Transverse colon (tissue), 4 donors: ENCODE measurements at places on chromosomes 16 and 17. TPM values are rescaled to one million over a fixed set of nuclear protein-coding genes. Genes with fewer than 3 reads are reported as not detected.

GRCh38 chr17:60391471-60392041, 377 bp downstream of the USP32 start:
- DNase-seq = no peak

The B4GALNT2 gene
- total RNA-seq = 51.6 TPM

DNA sequence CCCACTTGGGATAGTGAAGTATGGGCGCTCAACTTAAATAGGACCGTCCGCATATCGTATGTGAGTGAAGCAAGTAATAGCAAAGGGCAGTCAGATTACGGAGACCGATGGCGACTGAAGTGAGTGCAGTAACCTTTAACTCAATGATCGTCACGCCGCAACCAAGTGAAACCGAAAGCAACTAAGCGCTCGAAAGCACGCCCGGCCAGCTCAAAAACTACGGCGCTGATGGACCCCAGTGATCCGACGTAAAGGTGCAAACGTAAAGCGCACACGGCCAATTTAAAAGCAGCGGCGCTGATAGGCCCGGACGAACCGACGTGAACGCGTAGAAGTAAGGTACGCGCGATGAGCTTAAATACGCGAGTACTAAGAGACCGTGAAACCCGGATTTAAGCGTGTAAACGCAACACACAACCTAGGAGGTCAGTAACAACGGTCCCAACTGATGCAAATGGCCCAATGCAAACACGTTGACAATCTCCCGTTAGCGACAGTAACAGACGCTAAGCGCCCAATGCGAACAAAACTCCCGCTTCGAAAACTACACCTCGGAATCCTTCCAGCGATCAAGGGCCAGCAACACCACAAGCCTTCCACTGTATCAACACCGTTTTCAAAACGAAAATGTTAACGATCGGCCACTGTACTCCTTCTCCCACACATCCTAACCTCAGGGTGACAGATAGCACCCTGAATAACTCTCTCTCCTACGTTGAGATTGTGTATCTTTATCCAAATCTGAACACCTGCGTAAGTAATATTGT, 37.9 kb upstream of the ARL4D start:
- DNase-seq = peak; percentile 96

The NEUROD2 gene
- not detected for total RNA-seq

DNA sequence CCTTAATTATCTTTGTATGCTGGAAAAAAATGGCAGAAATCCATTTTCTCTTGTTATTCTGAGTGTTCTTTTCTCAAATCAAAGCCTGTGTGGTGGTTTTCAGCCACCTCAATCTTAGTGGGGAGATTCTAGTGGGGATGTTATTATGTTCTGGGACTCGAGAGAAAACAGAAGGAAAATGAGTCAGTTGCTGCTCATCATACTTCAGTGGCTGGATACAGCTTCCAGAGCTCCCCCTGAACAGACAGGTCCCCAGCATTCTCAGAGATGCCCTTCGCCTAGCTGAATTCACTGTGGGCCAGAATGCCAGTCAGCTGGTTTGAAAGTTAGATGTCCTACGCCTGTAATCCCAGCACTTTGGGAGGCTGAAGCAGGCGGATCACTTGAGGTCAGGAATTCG, 8.5 kb downstream of the ST6GALNAC1 start:
- no peak for DNase-seq

The RTN4RL1 gene
- total RNA-seq = 0.27 TPM

DNA sequence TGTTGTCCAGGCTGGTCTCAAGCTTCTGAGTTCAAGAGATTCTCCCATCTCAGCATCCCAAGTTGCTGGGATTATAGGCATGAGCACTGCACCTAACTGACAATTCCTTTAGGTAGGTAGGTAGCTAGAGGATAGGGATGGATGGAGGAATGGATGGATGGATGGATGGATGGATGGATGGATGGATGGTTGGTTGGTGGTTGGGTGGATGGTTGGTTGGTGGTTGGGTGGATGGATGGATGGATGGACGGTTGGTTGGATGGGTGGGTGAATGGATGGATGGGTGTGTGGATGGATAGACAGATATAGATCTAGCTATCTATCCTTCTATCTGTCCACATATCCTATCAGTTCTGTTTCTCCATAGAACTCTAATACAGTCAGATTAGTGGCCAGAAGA, 19.3 kb upstream of the ADCY9 start:
- DNase-seq = no peak

The CD300E gene
- total RNA-seq = 0.32 TPM

GRCh38 chr17:40862985-40863733, 3.9 kb downstream of the KRT12 start:
- DNase-seq = no peak

- DNase-seq = no peak
Measured at GRCh38 chr17:62625184-62625869, 2.1 kb upstream of the MRC2 start.

GRCh38 chr17:4407851-4408250, 25.9 kb upstream of the SPNS3 start:
- DNase-seq = no peak

DNA sequence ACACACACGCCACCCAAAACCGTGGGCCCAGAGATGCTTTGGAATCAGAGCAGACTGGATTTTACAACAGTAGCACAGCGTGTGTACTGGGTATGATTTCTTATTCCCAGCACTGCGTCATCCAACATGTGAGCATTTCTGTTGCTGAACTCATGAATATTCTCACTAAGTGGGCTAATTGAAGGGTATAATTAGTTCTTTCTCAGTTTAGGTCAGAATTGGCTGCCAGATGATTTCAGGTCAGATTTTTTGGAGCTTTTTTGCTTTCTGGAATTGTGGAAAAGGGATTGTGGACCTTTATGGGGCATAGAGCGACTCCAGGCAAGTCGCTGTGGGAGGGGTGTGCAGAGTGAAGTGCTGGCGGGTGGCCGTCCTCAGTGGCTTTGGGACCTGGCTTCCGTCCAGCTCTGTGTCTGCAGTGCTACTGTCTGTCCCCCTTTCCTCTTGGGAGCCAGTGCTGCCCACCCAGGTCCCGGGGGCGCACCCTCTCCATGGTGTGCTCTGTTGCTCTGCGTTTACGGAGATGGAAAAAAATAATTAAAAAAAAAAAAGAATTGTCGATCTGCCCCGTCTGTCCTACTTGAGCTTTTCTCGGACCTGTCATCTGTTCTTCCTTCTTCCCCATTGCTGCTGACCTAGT, 25.0 kb downstream of the FOXK2 start:
- DNase-seq = no peak

- DNase-seq = no peak
Measured at GRCh38 chr17:46141645-46142044, 51.6 kb downstream of the KANSL1 start.

DNA sequence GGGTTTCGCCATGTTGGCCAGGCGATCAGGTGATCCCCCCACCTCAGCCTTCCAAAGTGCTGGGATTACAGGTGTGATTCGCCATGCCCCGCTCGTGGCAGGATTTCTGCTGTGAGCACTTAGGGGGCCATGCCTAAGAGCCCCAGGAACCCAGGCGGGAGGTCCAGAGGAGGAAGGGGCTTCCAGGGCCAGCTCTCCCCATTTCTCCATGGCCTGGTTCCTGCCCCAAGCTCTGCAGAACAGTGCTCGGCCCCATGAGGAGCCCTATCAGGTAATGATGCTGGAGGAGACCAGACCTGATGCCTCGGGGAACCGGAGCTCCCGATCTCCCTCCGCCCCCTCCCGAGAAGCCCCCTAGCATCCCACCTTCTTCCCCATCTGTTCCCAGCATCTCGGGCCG, 53.6 kb downstream of the RMI2 start:
- DNase-seq = no peak

The CDRT15 gene
- not detected for total RNA-seq

- DNase-seq = no peak
Measured at GRCh38 chr17:74183411-74183810, 20.1 kb upstream of the RPL38 start.

- DNase-seq = no peak
Measured at GRCh38 chr16:50659806-50660205, 21.3 kb downstream of the SNX20 start.

- peak; percentile 53 for DNase-seq
Measured at GRCh38 chr17:67377488-67378453, 690 bp downstream of the PITPNC1 start.

GRCh38 chr16:63787014-63787413, 1334.8 kb downstream of the CDH11 start:
- DNase-seq = no peak

The CLEC19A gene
- not detected for total RNA-seq

DNA sequence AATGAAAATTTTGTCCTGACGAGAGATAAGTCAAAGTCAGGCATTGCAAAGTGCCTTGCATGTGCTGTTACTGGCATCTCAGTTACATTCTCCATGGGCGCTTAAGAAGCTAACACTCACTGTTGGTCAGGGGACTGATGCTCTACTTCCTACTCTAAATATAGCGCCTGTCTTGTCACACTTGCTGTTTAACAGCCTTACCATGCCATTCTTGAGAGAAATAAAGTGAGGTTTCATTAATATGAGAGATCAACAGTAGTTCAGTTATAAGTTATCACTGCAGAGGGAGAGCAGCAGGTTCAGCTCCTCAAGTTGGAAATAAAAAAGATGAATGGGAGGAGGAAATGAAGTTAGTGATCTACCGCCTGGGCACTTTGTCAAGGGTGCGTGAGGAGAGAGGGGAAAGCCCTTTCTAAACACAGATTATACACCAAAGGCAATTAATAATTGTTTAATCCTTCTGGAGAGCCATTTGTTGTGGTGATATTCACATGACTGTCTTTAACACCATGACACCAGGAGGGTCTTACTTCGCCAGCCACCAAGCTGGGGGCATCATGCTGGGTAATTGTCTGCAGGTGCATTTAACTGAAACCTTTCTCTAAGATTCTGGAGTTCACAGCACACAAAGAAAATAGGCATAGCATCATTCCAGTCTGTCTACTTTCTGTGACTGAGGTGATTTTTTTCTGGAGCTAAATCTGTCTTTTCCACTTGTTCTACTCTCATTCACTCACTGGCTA, 568.7 kb upstream of the HSBP1 start:
- DNase-seq = no peak

- no peak for DNase-seq
Measured at GRCh38 chr17:59423903-59424302, 92.4 kb downstream of the YPEL2 start.

The MYL4 gene
- not detected for total RNA-seq

DNA sequence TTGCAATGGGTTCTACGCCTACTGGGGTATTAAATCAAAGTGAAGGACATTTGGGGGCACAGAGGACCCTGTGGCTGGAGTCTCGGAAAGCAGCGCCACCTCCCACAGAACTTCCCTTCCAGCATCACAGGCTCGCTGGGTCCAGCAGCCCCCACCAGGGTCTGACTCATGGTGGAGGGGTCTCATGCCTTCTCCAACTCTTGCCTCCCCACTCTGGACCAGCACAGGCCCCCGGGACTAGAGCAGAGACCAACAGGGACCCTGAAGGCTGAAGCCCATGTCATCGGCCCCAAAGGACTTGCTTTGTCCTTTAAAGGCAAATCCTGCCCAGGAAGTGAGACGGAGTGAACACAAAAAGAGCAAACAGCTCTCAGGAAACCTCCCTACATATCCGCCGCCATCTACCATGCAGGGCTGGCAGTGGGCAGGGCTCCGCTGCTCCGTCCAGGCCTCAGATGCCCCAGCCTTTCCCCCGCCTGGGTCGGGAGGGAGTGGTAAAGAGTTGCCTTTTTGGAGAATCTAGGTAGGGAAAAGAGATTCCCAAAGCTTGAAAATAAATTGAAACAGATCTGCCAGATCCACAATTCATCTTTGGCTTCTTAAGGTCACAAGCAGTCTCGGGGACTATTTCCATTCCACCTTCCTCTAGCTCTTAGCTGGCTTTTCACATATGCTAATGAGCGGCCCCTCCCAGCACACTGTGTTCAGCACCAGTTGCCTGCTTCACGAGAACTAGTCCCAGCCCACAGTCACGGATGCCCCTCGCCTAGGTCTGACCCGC, 2.1 kb upstream of the GPRC5C start:
- DNase-seq = peak; percentile 67

The PHKB gene
- total RNA-seq = 74.1 TPM

DNA sequence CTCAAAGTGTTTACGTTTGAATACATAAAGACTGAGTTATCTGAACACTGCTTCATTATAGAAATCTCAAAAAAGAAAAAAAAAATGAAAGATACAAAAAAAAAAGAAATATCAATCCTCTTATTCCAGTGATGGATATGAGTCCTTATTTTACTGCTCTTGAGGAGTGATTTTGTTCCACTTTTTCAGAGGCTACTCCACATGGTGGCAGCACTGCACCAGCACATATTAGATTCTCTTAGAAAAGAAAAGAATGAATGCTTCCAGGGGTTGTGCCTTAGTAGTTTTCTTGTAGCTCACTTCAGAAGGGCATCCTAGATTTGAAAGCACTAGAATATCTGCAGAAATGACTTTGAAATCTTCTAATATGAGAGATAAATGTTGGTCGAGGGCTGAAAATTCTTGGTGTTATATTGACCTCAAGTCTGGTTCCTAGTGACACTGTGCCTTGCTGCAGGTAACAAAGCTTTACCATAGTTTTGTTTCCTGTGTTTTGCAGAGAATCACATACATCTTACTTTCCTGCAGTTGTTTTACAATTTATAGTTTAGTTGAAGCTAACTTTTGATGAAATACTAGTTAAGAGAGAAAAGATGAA, 25.9 kb downstream of the AP2B1 start:
- DNase-seq = peak; percentile 35

The MYH2 gene
- total RNA-seq = not detected

The MT4 gene
- total RNA-seq = 95.4 TPM

- DNase-seq = no peak
Measured at GRCh38 chr16:62450291-62450690, 414.1 kb upstream of the CDH8 start.

- peak; percentile 71 for DNase-seq
Measured at GRCh38 chr16:58022601-58023371, 2.8 kb upstream of the MMP15 start.

GRCh38 chr16:911604-912321, 59.0 kb downstream of the LMF1 start:
- DNase-seq = no peak

DNA sequence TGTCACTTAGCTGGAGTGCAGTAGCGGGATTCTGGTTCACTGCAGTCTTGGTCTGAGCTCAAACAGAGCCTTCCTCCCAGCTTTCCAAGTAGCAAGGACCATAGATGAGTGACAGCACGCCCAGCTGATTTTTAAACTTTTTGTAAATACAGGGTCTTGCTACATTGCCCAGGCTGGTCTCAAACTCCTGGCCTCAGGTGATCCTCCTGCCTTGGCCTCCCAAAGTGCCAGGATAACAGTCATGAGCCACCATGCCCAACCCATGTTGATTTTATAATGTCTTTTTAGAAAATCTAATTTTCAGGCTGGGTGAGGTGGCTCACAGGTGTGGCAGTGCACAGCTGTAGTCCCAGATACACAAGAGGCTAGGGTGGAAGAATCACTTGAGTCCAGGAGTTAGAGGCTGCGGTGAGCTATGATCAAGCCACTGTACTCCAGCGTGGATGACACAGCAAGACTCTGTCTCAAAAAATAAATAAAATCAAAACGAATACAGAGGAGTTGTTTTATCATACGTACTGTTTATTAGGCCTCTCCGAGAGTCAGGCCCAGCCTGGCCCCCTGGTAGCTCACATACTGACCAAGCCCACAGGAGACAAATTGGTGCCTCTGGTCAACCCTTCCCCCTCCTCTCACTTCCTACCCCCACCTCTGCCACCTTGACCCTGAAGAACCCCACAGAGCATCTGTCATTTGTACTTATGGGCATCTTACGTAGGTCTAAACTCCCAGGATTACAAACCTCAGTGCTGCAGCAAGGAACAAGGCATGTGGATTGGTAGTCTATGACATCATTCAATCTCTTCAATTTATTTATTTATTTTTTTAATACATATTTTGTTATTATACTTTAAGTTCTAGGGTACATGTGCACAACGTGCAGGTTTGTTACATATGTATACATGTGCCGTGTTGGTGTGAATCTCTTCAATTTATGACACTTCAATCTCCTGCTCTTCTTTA, 13.6 kb downstream of the C16orf86 start:
- no peak for DNase-seq
